ENCODE measurements at places on chromosomes 3 and 15.

DNA sequence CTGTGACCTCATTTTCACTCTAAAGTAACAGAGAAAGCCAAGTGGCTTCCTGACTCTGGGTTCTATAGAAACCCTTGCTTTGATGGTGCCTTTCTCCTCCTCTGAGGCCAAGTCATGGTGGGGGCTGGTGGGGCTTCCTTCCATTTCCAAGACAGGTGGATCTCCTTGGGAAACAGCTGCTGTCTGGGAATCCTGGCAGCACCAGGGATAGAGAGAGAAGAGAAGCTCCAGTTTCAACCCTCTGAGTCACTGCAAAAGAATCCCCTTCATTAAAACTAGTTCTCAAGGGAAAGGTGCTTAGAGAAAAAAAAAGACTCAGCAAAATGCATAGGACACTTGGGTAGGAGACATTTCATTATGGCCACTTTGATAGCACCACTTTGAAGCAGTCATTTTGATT is 614.4 kb downstream of the FHIT start:
- DNase-seq = no peak

GRCh38 chr15:40441565-40442531 is 1.1 kb downstream of the BAHD1 start:
- no peak for DNase-seq

DNA sequence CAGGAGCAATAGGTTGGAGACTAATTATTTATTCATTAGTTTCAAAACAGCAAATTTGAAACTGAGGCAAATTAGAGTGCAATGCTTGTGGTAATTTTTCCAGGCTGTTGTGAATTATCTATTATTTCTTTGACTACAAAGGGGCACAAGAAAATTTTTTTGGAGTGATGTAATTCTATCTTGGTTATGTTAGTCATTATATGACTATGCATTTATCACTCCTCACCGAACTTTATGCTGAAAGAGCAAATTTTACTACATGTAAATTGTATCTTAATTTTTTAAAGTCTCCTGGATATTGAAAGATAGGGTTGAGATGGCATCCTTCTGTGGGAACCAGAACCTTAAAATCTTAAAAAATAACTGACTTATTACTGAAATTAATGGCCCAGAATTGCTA is 320.0 kb upstream of the ROBO1 start:
- DNase-seq = no peak

DNA sequence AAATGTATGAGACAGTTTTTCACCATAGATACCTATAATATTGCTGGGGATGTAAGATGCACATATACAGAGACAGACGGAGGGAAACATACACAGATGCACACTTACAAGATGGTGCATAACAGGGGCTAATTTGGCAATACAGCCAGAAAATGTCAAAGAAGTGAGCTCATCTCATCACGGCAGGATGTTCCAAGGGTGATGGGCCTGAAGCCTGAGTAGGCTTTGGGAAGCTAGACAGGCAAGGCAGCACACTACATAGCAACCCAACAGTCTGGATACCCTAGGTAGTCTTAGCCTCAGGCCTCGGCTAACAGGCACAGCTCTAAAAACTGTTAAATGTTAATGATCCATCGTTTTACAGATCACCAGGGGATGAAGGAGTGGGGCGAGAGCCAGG is 148.5 kb downstream of the OSBPL10 start:
- no peak for DNase-seq

DNA sequence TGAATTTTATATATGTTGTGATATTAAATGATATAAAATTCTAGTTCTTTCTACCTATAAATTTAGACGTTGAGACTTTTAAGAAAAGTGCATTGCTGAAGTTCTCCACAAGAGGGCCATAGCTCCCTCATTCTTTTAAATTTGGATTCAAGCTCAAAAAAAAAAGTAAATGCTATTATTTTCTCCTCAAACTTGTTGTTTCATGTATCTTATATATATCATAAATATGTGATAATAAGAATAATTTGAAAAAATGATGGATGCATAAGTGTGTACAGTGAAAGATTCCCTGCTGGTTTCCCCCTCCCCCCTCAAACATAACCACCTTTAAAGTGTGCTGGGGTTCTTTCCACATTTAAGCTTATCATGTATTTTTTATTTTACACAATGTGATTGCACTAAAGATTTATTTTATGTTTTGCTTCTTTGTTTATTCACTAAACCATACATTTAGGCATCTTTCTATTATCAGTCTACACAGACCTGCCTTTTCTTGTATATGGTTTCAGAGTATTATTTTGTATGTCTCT is 769.4 kb upstream of the GOLIM4 start:
- DNase-seq = peak; percentile 33

DNA sequence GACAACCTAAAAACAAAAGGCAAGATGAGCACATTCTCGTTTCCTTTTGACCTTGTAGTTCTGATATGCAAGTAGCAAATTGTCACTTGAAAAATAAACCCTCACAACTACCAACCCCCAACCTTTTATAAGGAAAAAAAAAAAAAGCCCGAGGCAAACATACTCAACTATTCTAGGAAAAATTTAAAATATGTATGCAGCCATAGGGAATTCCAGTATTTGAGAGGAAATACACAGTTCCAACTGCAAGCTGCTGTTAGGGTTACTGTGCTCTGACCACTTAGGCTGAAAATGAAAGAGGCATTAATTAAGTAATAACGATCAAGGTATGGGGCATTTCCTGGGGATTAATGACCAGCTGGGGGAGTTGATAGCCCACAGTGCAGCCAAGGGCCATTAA is 281.9 kb upstream of the DPH6 start:
- DNase-seq = no peak

GRCh38 chr3:55750525-55750924 is 263.4 kb upstream of the WNT5A start:
- no peak for DNase-seq

DNA sequence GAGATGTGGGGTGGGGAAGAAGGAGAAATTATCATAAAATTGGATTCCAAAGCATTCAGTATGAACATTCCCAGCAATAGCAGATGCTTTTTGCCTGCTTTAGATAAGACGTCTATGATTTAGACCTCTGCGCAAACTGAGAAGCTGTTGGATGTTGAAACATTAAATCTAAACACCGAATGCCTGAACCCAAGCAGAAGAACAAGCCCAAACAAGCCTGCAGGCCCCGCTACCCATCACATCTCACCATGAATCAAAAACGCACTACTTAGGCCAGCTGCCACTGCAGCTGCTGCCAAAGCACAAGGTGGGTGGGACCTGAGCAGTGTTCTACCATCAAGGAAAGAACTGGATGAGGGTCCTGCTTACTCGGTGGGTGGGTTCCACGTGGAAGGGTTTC is 24.4 kb upstream of the THBS1 start:
- no peak for DNase-seq

GRCh38 chr15:42775416-42775815 is 38.5 kb upstream of the CDAN1 start:
- no peak for DNase-seq

- DNase-seq = no peak
Observed at GRCh38 chr3:25583343-25583742, 81.4 kb downstream of the TOP2B start.

DNA sequence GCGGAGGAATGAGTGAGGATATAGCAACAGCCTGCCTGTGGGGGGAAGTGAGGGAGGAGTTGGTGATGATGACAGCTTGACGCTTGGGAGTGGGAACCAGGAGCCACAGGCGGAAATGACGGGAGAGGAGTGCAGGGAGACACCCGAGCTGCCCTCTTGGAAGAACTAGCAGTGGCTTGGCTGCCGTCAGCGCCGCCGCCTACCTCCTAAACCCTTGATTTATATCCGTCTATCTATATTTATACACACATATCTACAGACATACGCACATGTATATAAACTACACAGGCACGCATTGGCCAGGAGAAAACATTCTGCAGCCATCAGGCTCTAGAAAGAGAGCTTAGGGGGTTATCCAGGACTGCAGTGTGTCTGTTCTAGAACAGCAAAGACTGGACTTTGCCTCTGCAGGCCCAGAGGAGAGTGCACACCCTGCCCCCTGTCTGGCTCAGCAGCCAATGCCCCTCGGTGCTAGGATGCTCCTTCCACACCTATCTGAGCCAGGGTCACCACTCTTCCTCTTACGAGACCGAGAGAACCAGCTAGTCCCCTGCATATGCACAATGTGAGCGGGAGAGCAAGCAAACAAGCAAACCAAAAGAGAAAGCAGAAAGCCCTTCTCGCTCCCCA is 45.3 kb upstream of the MAGEF1 start:
- no peak for DNase-seq

DNA sequence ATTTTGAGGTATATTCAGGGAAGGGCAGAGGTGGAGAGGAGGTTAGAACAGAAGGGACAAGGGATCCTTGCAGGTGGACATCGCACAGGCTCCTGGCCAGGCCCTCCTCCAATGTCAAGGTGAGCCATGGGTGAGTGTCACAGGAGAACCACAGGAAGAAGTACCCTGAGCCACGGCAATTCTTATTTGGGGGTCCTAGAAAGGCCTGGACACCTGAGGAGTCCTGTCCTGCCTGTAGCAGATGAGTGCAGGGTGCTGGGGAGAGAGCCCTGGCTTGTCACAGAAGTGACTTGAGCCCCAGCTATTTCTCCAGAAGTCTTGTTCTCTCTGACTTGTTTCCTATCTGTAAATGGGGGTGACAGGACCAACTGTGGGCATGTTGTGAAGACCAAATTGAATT is 4.3 kb downstream of the SLC6A20 start:
- DNase-seq = no peak

DNA sequence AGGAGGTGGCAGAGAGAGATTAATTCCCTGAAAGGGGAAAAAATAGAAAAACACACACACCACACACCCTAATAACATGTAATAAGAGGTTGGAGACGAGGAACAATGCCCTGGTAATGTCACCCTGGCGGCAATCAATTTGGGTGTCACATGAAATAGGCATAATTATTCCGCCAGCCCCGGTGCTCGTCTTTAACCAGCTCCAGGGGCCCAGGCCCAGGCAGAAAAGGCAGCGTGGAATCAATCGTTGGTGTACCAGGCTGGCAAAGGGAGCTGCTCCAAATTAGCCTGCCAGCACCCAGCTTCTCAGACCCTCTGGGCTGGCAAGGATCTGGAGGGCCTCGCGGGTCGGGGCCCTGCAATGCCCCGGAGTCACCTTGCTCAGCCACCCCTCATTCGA is 5.6 kb downstream of the LINGO1 start:
- DNase-seq = no peak

DNA sequence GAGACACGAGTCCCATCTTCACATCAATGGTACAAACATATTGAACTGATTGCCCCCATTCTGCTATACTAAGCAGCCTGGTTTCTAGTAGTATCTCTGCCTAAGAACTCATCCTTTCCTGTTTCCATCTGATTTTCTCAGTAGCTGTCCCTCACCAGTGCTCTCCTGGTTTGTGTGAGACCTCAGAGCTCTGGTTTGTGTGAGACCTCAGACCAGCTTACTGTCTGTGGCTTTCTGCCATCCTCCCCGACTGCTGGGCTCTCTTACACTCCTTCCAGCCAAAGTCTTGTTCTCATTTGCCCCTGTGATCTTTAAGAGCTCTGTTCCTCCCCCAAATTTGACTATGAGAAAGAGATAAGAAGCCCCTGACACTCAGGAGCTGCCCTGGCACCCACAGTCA is 41.1 kb upstream of the NEDD4 start:
- no peak for DNase-seq
